ENCODE measurements at places on chromosomes 3 and 15.

DNA sequence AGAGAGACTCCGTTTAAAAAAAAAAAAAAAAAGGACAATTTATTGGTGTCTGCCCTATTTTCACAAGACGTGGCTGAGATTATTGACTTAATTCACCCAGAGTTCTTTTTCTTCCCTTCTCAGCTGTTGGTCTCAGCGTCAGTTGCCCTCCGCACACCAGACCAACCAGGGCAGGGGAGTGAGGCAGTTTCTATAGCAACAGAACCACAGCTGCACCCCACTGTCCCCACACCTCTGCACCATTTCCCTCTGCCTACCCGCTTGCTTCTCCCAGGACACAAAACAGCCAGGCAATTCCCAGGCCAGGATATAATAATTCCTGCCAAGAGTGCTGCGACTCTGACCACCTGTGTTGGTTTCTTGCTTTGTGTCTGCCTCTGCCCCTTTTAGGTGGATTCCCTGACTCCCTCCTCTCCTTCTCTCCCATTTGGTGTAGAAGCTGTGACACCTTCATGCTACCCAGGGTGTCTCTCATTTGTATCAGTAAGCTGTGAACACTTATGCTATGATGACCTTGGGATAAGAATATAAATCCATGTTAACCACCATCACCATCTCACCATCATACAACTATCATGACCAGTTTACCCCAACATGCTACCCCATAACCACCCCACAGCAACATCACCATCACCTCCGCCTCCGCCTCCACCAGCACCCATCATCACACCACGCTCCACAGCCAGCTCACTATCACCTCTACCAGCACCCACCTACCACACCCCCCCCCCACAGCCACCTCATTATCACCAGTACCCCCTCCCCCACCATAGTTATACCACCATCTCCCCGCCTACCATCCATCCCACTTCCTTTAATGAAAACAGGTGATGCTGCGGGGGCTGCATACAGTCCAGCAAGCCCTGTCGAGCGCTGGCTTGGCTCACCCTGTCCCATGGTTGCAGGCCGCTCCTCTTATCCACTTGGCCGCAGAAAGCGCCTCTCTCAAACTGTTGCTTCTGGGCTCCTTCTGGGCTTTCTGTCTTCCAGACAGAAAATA, 589 bp downstream of the EPB42 start:
- DNase-seq: no peak

DNA sequence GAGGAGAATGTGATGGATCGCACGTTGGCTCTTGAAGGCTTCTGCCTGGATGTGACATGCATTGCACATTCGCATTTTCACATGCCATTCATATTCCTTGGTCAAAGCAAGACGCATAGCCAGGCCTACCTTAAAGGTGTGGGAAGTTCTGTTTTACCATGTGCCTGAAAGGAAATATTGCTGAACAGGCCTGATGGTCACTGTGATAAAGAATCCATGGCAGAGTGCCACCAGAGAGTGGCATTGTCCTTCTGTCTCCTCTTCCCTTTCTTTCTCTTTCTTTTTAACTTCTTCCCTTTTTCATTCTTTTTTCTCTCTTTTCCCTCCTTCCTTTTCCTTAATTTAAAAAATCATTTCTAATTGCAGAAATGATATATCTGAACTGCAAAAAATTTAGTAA, 15.9 kb upstream of the MITF start:
- no peak for DNase-seq

GRCh38 chr3:195188426-195188927, 82.5 kb downstream of the XXYLT1 start:
- DNase-seq: no peak

DNA sequence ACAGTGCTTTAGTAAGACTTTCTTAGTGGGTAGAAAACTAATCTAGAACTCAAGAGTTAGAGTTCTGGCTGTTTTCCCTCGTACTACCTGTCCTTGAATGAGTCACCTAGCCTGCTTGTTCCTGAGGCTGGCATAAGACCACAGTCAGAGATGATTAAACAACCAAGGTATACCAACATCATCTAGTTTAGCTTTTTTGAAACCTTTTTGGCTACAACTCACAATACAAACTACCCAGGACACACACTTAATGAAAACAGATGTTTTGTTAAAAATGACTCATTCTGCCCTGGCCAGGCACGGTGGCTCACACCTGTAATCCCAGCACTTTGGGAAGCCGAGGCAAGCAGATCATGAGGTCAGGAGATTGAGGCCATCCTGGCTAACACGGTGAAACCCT, 4.6 kb downstream of the MCCC1 start:
- no peak for DNase-seq

GRCh38 chr3:64223791-64224745, 1.2 kb downstream of the PRICKLE2 start:
- no peak for DNase-seq
